Stimulated activated CD4-positive, alpha-beta T cell treated with anti-CD3 and anti-CD28 coated beads, TNF-alpha, amount 100 ng/mL, for 48 hours (primary cell): ENCODE measurements at places on chromosomes 4 and X.

DNA sequence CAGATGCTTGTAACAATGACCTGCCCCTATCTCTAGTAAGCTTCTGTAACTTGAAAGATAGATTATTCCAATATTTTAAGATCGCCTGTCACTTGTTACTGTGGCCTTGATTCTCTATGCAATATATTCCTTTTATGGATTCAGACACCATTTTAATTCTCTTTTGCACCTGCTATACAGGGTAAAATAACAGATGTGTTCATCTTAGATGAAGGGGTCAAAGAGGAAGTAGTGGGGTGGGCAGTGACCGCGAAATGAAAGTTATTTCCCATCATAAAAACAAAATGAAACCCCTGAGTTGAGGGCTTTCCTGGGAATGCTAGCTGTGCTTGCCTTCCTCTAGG, 175.9 kb downstream of the TSPAN5 start:
- no peak for DNase-seq

GRCh38 chrX:79259073-79259689, 108.0 kb downstream of the ITM2A start:
- no peak for DNase-seq

DNA sequence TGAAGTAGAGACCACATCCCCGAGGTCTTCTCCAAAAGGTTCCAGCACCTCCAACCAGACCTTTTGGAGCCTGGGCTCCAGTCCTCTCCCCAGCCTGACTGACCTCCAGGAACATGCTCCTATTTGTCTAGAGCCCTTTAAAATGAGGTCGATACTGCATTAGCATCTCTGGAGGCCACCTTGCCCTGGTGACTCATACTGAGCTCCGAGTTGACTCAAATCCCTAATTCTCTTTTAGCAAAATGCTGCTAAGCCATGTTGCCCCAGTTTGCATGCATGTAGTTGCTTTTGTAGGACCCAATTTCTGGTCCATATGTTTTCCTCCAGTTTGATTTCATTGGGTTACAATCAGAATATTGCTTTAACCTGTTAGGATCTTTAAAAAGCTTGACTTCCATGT, 43.5 kb upstream of the CITED1 start:
- DNase-seq = no peak

DNA sequence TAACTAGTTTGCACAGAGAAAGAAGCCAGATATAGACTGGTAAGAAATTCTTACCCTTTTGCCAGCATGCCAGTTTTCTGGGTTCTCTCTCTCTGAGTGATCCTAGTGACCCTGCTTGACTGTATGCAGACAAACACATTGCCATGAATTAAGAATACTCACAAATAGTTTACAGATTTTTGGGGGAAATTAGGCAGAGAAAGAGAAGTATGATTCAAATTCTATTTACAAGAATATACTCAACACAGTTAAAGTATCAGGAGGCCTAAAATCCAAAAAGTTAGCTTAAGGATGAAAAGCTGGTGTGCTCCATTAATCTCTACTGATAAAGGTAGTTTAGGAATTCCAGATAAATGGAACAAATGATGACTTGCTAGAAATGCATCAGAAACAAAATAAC, 18.4 kb downstream of the MOB1B start:
- DNase-seq = no peak

- DNase-seq = no peak
Observed at GRCh38 chr4:76036855-76037254, 985 bp upstream of the CXCL11 start.

- DNase-seq = no peak
Observed at GRCh38 chrX:8405631-8406030, 59.0 kb upstream of the VCX3B start.

DNA sequence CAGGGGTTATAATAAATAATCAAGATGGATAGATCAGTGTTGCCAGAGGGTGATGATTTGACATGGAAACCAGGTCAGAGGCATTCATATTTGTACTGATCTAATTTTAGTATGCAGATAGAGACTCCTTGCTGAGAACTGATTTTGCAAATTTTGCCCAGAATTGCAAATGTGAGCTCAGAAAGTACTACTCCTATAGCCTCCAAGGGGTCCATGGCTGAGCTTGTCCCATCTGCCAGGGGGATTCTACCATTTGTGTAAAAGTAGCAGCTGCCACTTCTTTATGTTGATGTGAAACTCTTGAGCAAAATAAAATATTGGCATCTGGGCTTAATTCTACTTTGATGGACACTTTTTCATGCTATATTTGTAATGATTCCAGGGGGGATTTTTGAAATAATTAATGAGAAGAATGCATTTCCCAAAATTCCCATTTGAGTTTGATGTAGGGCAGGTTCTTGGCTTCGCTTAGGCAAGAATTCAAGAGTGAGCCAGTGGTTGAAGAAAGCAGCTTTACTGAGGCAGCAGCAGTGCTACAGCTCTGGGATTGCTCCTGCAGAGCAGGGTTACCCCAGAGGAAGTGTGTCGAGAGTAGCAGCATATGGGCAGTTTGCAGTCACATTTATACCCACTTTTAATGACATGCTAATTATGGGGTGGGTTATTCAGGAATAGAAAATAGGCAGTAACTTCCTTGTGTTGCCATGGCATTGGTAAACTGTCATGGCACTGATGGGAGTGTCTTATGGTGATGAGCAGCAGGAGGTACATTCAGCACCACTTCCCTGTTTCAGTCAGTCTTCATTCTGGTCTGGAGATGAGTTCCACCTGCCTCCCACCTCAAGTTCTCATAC, 38.7 kb upstream of the DCLK2 start:
- DNase-seq = no peak

DNA sequence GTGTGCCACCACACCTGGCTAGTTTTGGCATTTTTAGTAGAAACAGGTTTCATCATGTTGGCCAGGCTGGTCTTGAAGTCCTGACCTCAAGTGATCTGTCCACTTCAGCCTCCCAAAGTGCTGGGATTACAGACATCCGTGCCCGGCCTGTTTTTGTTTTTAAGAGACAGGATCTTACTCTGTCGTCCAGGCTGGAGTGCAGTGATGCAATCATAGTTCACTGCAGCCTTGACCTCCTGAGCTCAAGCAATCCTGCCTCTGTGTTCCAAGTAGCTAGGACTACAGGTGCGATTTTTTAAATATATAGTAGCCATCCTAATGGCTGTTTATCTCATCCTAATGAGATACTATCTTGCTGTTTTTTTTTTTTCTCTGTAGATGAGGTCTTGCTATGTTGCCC, 47.6 kb downstream of the RNF212 start:
- DNase-seq = no peak

- no peak for DNase-seq
Observed at GRCh38 chr4:15665753-15666365, 10.7 kb upstream of the FBXL5 start.

DNA sequence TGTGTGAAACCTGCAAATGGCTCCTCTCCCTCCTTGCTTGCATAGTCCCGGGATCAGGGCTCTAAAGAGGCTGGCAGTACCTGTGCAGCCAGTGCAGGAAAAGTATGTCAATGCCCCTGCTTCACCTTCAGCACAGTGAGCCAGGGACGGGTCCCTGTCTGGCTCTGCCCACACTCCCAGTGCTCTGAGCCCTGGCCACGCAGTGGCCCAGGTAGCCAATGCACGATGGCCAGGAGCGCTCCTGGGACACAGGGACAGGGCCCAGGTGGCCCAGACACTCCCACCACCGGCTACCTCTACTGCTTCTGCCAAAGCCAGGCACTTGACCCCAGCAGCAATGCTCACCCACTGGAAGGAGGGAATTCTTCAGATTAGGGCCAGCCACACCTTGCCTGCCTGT, 68.0 kb upstream of the MAGEA10 start:
- no peak for DNase-seq

DNA sequence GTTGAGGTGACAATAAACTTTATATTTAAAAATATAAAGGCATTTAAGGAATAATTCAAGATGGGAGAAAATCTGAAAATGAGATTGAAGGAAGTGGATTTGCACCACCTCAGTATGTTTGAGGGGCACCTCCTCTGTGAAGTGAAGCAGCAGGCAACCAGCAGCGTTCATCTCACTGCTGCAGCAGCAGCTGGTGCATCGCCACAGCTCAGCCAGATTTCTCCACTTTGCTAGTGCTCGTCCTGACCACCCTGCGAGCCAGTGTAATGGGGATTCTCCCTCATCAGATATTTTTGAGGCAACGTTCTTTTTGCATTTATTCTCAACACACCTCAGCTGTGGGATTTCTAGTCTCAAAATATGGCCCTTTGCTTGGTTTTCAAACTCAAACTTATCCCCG, 13.9 kb downstream of the LRAT start:
- DNase-seq = no peak

DNA sequence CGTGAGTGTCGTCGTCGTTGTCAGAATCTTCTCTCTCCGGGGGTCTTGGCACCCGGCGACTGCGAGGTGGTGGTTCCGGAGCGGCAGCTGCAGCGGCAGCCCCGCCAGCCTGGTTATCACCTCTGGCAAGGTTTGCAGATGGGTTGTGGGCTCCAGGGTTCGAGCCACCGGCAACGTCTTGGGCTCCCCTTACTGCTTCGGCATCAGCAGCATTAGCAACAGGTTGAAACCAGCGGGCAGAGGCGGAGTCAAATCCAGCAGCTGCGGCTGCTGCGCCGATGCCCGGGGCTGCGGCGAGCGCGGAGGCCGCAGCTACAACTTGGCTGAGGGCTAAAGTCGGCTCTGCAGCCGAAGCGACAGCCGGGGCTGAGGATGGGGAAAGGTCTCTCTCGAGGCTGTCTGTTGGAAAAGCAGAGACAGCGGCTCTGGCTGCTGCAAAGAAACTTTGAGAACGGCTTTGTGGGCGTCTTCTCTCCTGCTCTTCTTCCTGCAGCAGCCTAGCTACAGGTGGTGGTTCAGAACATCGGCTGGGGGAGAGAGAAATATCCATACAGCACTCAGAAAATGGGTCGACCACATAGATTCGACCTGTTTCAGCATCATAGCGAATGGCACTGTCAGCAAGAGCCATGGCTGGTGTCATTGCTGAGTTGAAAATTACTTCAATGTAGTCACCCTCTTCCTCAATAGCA, 3.6 kb downstream of the IRS4 start:
- no peak for DNase-seq

GRCh38 chr4:17316566-17316965, 195.3 kb downstream of the QDPR start:
- DNase-seq = no peak

DNA sequence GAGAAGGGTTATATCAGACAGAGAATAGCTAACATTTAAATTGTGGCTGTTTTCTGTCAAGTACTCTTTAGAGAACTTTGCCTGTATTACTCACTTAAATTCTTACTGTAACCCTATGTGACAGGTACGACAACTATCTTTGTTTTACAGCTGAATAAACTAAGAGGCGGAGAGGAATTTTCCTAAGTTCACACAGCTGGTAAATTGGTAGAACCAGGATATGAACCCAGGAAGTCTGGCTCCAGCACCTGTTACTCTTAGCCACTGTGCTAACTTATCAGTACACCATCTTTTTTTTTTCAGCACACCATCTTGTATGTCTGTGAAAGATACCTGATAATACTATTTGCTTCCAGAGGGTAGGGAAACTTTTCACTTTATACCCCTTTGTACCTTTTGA, 2.0 kb upstream of the SYP start:
- DNase-seq = no peak

GRCh38 chr4:15066140-15066539, 63.9 kb downstream of the CPEB2 start:
- DNase-seq = no peak

GRCh38 chr4:6313216-6313615, 43.6 kb downstream of the WFS1 start:
- no peak for DNase-seq

- DNase-seq = no peak
Observed at GRCh38 chrX:71160475-71160874, 15.8 kb downstream of the NLGN3 start.

DNA sequence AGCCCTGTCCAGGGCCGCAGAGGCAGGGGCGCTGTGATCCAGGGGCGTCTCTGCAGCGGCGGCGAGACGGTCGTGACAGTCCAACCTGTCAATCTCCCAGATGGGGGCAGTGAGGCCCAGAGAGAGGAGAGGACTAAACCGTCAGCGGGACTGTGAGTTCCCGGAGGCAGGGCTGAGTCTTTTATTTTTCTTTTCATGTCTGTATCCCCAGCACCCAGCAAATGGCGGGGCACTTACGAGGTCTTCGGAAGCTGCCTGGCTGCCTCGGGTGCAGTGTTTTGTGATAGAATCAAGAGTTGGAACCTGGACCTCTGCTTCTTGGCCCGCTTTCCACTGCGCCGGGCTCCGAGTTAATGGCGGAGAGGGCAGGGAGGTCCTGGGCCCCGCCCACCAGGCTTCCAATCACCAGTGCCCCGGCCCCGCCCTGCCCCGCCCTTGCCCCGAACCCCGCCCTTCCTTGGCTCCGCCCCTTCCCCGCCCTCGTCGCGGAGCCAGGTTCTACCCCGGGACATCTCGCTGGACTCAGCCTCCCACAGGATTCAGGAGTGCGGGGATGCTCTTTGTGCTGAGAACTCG, 35.3 kb upstream of the GRPEL1 start:
- peak; percentile 90 for DNase-seq

DNA sequence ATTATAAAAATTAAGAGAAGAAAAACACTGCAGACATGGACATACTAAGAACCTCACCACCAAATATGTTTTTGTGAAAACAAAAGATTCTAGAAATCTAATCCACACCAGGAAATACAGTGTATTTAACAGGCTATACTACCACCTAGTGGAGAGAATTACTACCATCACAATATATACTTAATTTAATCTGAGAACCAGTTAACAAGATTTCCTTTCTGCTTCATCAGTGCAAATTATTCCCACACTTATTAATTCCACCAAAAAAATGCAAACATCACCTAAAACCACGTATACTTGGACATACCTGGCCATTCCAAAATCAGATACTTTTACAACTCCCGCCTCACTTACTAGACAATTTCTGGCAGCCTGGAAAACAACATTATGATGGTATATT, 7.0 kb upstream of the TXK start:
- DNase-seq = no peak

DNA sequence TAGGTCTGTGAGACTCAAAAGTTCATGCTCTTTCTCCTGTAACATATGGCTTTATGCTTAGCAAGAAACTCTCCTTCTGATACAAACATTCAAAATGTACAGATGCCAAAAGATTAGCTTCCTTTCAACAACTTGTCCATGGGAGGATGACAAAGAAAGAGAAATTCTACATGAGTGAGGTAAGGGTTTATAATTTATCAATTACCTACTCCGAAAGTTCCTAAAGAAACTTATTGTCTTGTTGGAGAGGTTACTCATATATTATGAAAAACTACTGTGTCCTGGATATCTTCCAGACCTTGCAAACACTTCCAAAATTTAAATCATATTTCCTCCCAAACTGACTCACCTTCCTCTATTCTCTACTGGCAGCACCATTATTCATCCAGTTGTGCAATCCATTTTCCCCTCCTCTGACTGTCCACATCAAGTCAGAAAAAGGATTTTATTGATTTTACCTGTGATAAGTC, 65.1 kb downstream of the ENPEP start:
- DNase-seq = no peak

- no peak for DNase-seq
Observed at GRCh38 chrX:140815868-140816267, 106.3 kb downstream of the LINC00632 start.

DNA sequence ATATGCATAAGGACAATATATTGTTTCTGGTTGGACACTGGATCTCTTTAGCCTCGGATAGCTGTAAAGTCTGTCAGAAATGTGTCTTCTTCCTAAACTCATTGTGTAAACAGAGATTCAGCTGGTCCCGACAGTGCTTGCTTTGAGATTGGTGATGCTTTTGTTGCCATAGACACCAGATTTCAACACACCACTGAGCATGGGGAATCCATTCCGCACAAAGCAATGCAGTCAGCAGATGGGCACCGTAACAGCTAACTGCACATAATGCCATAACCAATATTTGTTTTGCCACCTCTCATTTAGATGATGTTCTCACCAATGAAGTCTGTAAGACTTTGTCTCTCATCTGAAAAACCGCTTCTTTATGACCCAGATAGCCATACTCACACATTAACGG, 33.3 kb upstream of the FAM47C start:
- DNase-seq = no peak

GRCh38 chrX:153488231-153488914, 6.4 kb upstream of the BGN start:
- DNase-seq = no peak
